Endothelial cell of umbilical vein (primary cell): ENCODE measurements at places on chromosomes 6 and 20. TPM values are rescaled to one million over a fixed set of nuclear protein-coding genes. Genes with fewer than 3 reads are reported as not detected.

Gene MCHR2
- total RNA-seq, result not detected in 2 replicates

Gene C2
- 0.60 TPM in 1 of 2 replicates, not detected in the other for total RNA-seq

Gene PRSS35
- total RNA-seq, result not detected in 2 replicates

Gene BTN1A1
- not detected in 2 replicates for total RNA-seq

Gene ZBTB12
- 3.5 and 4.9 TPM in 2 replicates for total RNA-seq

Gene SLC35D3
- not detected in 2 replicates for total RNA-seq

Gene RREB1
- 30.8 and 33.0 TPM in 2 replicates for total RNA-seq

Gene OTOR
- not detected in 2 replicates for total RNA-seq

Gene SLC4A11
- total RNA-seq, result 10.2 and 15.5 TPM in 2 replicates

Gene WFDC2
- total RNA-seq, result not detected in 2 replicates

Gene TTLL9
- not detected in 2 replicates for total RNA-seq

Gene CDH26
- total RNA-seq, result not detected in 2 replicates

Gene HDGFL1
- total RNA-seq, result not detected in 2 replicates

Gene CPNE5
- 18.8 and 32.1 TPM in 2 replicates for total RNA-seq

Gene C6orf15
- total RNA-seq, result not detected in 2 replicates

Gene RAD21L1
- not detected in 2 replicates for total RNA-seq

Gene RBPJL
- not detected in 2 replicates for total RNA-seq

Gene SLC17A1
- total RNA-seq, result not detected in 2 replicates

Gene LSM2
- 78.1 and 78.6 TPM in 2 replicates for total RNA-seq

Gene TUBE1
- total RNA-seq, result 14.0 and 15.8 TPM in 2 replicates

Gene C6orf89
- 34.0 and 36.4 TPM in 2 replicates for total RNA-seq

Gene PGC
- not detected in 2 replicates for total RNA-seq

Gene PHF10
- total RNA-seq, result 62.4 and 62.6 TPM in 2 replicates

Gene RAMACL
- total RNA-seq, result 4.0 and 5.3 TPM in 2 replicates
